ENCODE measurements at places on chromosomes 3 and 15. TPM values are rescaled to one million over a fixed set of nuclear protein-coding genes. Genes with fewer than 3 reads are reported as not detected.

GRCh38 chr15:100597862-100598261 is 4.1 kb downstream of the LINS1 start:
- no peak overlapping the region for H3K4me3 ChIP-seq
- peaks cover 7% of the 10 kb centered on the region for H3K4me1 ChIP-seq
- H3K36me3 ChIP-seq = no peaks in the 10 kb centered on the region
- H3K27me3 ChIP-seq = no peaks in the 10 kb centered on the region
- DNase-seq = no peak

DNA sequence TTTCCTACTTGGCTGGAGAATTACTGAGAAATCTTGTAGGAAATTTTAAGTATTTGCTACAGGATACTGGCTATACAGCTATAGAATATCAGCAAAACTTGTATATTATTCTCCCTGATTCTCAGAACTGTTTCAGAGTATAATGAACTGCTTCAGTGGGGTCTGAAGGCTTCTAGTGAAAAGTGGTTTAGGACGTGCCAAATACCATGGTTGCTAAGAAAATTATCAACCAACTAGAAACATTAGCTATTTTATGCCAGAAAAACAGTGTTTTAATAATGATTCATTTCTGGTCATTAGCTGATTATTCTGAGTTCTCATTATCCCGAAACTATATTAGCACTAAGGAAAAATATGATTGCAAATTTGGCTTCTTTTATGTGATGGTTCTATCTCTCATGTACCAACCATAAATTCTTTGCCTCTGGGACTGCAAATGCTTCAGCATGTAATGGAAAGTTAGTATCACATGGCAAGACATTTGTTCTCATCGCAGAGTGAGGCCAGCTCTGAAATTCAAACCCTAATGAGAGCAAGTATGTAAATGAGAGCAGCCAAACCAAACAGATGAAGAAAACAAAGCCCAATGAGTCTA is 11.0 kb upstream of the TSC22D2 start:
- no peak for DNase-seq
- H3K4me1 ChIP-seq = peaks cover 11% of the 10 kb centered on the region
- H3K36me3 ChIP-seq = peaks cover 2% of the 10 kb centered on the region
- no peak overlapping the region for H3K4me3 ChIP-seq

DNA sequence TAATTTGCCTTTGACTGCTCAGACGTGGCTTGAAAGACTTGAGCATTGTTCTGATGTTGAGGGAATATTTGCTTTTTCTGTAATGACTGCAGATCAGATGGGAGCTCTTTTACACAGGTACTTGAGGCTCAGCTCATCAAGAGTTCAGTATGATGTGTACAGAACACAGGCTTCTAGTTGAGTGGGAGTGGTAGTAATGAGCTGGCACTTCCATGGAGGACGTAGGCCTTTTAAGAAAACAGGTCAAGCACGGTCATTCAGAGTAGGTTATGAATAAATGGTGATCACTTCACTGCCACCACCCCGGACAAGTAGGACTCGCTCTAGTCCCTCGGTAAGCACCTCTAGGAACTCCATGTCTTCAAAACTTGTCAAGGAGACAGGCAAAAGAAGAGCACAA is 8.8 kb downstream of the EMC4 start:
- DNase-seq = no peak
- peaks cover 8% of the 10 kb centered on the region for H3K4me1 ChIP-seq
- H3K27ac ChIP-seq = peak overlapping the region; percentile 37
- H3K36me3 ChIP-seq = peaks cover 23% of the 10 kb centered on the region
- no peaks in the 10 kb centered on the region for H3K27me3 ChIP-seq

DNA sequence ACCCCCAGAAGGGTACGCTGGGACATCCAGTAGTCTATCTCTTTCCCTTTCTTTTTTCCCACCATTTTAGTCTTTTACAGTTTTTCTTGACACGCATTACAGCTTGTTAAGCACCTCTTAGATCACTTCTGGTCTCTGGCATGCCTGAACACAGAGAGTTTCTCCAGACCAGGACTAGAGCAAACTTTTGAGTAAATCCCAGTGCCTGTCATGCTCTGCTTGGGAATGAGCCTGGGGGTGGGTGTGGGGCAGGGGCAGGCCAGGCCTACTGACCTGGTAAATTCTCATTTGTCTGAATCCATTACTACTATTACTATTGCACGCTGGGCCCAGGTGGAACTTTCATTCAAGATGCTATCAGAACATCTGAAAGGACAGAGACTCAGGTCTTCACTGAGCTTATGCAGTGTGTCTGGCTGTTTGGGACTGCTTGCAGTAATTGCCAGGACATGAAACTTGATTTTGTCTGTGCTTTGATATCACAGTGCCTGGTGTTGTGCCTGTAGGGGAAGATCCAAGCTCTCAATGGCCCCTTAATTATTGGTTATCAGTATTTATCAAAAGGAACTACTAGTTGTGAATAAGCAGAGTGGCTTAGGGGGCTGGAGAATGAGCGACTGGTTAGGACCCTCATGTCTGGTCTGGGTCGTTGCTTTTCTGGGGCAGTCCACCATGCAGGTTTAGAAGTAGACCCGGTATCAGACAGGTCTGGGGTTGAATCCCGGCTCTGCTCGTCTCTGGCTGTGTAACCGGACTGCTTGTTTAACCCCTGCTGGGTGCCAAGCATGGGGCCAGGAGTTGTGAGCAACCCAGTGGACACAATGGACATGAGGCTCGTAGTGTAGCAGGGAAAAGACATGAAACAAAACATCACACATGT is 196.1 kb upstream of the TLE3 start:
- no peak overlapping the region for H3K27ac ChIP-seq
- H3K4me3 ChIP-seq = no peak overlapping the region
- DNase-seq = no peak
- H3K36me3 ChIP-seq = peaks cover 5% of the 10 kb centered on the region
- peaks cover 11% of the 10 kb centered on the region for H3K4me1 ChIP-seq

DNA sequence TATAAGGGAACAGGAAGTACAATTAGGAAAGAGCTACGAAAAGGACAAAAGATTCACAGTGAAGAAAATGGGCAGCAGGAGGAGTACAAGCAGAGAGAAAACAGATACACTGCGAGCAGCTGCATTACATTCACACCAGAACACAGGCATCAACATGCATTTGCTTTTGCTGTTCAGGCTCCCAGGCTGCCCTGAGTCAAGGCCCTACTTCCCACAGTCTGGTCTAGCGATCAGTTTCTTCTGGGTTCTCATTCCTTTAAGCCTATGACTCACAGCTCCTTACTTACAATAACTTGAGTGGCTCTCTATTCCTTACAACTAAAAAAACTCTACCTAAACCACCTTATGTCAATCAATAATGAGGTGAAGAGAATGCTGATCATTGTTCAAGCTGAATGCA is 24.5 kb upstream of the ZNF445 start:
- peaks cover 7% of the 10 kb centered on the region for H3K4me1 ChIP-seq
- H3K36me3 ChIP-seq = peaks cover 38% of the 10 kb centered on the region
- no peak overlapping the region for H3K27ac ChIP-seq

GRCh38 chr3:86782286-86782685 is 208.7 kb downstream of the VGLL3 start:
- peaks cover 3% of the 10 kb centered on the region for H3K36me3 ChIP-seq
- no peak overlapping the region for H3K4me3 ChIP-seq
- H3K27ac ChIP-seq = peak overlapping the region; percentile 90

DNA sequence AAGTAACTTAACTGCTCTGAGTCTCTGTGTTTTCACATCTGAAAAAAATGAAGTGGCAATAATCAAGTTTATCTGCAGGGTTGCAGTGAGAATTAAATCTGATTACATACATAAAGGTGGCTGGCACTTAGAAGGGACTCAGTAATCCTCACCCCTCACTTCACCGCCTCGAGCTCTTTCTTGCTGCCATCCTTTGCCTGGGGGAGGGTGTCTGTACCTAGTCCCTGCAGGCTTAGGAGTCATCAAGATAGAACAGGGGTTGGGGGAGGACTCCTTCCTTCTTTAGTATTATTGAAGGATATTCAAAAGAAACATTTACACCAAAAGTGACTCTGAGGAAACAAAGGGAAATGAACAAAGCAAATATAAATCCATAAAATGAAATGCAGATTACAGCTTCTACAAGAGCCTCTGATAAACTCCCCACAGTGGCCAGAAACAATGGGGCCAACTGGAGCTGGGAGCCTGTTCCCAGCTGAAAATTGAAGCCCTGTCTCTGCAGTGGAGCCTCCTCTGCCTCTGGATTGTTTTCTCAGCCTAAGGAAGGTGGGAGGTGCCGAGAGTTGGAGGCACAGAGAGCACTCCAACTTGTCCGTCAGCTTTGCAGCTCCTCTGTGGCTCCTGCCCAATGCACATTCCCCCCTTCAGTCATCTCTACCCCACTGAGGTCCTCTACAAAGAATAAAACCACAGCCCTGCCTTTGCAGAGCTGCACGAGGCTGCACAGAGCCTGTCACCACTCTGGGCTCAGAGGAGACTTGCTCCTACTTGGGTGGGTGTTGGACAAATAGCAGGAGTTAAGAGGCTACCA is 41.8 kb downstream of the CRYGS start:
- peaks cover 51% of the 10 kb centered on the region for H3K27me3 ChIP-seq
- no peak overlapping the region for H3K27ac ChIP-seq
- peaks cover 5% of the 10 kb centered on the region for H3K36me3 ChIP-seq
- DNase-seq = no peak

GRCh38 chr3:44066806-44067205 is 174.9 kb upstream of the TOPAZ1 start:
- no peaks in the 10 kb centered on the region for H3K36me3 ChIP-seq
- DNase-seq = no peak
- H3K27me3 ChIP-seq = peaks cover 6% of the 10 kb centered on the region

DNA sequence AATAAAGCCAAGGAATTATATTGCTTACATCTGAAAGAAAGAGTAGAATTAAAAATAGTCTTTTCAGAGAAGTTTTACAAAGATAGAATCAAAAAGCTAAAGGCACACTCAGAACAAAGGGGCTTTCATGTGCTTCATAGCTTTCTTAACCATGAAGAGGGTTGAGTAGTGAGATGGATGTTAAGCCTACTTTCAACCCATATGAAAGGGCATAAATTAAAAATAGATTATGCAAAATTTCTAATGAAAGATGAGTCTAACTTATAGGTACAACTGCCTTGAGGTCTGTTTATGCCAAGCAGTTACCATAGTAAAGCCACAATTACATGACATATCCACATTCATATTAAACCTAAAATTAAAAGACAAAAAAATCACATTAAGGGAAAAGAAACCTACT is 223.3 kb upstream of the ARHGEF26 start:
- H3K36me3 ChIP-seq = no peaks in the 10 kb centered on the region
- H3K4me1 ChIP-seq = peaks cover 5% of the 10 kb centered on the region
- H3K27me3 ChIP-seq = no peaks in the 10 kb centered on the region
- H3K4me3 ChIP-seq = no peak overlapping the region
- no peak overlapping the region for H3K27ac ChIP-seq
- DNase-seq = no peak

DNA sequence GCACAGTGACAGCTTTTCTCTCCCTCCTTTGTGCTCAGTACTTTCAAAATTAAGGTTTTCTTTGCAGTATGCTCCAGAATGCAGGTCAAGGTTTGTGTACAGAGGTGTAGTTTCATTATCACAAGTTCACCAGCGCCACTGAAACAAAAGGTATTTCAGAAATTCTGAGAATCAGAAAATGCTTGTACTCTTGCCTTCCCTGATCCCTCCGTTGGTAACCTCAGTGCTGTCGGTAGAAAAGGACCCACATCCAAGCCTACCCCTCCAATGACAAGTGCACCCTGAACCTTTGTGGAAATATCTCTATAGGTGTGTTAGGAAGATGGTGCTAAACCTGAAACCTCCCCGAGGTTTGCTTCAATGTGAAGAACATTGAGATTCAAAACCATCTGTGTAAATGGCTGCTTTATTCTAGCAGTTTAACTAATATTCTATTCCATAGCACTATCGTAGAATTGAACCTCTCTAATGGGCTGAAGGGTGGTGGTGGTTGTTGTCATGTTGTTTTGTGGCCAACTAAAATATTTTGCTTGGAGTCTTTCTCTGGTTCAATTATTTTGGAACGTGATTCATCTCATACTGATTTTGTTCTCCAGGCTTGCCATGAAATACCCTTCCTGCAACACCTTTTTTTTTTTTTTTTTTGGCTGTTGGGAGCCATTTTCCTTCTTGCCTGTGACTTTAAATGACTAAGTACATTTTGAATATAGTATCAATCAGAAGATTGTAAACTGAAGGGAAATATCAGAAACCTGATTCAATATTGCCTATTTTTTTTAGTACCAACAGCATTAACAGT is 20.7 kb downstream of the ZBTB38 start:
- no peaks in the 10 kb centered on the region for H3K27me3 ChIP-seq
- peaks cover 2% of the 10 kb centered on the region for H3K36me3 ChIP-seq
- DNase-seq = no peak
- no peak overlapping the region for H3K4me3 ChIP-seq
- H3K4me1 ChIP-seq = peaks cover 45% of the 10 kb centered on the region

DNA sequence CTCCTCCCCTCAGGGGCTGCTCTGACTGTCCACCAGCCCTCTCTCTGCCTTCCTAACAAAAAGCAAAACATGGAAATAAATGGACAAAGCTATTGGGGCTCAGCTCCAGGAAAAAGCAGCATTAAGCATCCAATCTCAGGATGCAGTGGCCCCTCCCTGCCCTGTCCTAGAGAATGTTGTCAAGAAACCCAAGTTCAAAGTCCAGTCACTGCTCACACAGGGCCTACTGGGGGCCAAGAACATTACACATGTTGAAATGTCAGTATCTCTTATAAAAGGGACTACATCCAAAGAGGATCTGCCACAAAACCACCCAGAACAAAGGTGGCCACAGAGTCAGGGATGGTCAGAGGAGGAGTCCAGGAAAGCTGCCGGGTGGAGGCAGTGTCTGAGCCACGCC is 7.6 kb upstream of the GRIP2 start:
- no peak overlapping the region for H3K27ac ChIP-seq
- H3K4me1 ChIP-seq = no peaks in the 10 kb centered on the region
- no peaks in the 10 kb centered on the region for H3K36me3 ChIP-seq
- H3K4me3 ChIP-seq = no peak overlapping the region
- peak; percentile 18 for DNase-seq
- H3K27me3 ChIP-seq = peaks cover 36% of the 10 kb centered on the region

GRCh38 chr3:141255846-141256261 is 24.2 kb downstream of the PXYLP1 start:
- H3K4me3 ChIP-seq = no peak overlapping the region
- H3K4me1 ChIP-seq = peaks cover 6% of the 10 kb centered on the region
- no peak for DNase-seq
- no peaks in the 10 kb centered on the region for H3K27me3 ChIP-seq

Gene GPR62
- 0.19 TPM for total RNA-seq

Gene CCR5
- total RNA-seq = not detected

Gene PLCH1
- total RNA-seq = not detected

Gene SCAANT1
- not detected for total RNA-seq

All from chondrocyte (in vitro differentiated cells).